H4 (cell line): ENCODE measurements at places on chromosomes 12 and 14. TPM values are rescaled to one million over a fixed set of nuclear protein-coding genes. Genes with fewer than 3 reads are reported as not detected.

GRCh38 chr14:26841920-26842741 is 244.3 kb upstream of the NOVA1 start:
- DNase-seq, result peak; percentile 94

- DNase-seq, result peak; percentile 72
Observed at GRCh38 chr12:52151837-52152783, 39.7 kb downstream of the KRT80 start.

DNA sequence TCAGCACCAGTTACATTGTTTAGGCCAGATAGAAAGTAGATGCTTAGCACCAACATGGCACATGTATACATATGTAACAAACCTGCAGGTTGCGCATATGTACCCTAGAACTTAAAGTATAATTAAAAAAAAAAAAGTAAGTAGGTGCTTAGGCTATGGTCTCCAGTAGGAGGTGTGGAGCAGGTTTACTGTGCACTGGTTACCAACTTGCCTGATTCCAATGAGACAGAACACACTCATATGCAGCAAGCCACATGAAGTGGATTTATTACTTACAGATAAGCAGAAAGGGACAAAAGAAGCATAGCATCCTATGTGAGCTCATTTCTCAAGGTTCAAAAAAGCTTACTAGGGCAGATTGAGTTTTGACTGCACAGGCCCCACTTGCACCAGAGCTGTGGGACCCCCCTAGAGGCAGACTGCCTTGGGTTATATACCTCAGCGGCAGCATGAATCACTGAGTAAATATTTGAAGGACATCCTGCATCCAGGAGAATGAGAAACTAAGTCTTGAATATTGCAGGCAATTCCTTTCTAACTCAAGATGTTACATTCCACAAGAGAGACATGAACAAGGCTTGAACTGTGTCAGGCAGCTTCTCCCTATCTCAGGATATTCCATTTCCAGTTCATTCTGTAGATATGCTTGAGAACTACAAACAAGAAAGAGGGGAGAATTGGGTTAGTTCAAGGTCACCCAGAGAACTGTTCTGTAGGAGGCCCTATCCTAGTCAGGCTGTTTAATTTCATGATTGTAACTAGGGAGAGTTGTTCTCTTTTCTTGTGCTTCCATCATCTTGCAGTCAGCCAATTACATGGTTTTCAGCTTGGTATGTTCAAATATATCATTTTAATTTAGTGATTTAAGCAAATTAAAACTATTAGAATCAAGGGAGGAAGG is 30.1 kb downstream of the LRFN5 start:
- no peak for DNase-seq

GRCh38 chr14:75597149-75597548 is 18.7 kb downstream of the FLVCR2 start:
- DNase-seq, result no peak

DNA sequence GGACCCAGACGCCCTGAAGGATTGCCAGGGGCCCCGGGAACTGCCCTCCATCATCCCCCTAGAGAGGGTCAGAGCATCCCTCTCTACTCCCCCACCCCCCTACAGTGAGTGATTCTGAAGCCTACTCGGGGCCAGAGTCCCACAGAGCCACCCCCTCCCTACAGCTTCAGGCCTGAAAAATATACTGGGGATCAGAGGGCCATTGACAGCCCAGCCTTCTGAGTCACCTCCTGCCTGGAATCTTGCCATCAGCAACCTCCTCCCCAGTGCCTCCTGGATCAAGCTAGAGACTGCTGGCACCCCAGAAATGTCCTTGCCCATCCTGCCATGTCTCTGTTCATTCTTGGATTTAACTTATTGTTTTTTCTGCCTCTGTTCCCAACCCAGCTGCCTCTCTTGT is 21.7 kb upstream of the MIA2 start:
- DNase-seq, result no peak

GRCh38 chr12:53968214-53969127 is 4.5 kb upstream of the HOXC11 start:
- no peak for DNase-seq

DNA sequence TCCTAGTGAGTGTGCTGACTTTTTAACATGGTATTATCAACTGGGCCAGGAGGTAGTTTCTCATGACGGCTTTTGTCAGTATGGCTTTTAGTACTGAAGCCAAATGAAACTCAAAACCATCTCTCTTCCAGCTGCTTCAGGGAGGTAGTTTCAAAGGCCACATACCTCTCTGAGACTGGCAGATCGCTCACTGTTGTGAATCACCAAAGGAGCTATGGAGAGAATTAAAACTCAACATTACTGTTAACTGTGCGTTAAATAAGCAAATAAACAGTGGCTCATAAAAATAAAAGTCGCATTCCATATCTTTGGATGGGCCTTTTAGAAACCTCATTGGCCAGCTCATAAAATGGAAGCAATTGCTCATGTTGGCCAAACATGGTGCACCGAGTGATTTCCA is 141.1 kb downstream of the HMGA2 start:
- DNase-seq, result peak; percentile 46

- no peak for DNase-seq
Observed at GRCh38 chr12:131249246-131250027, 295.7 kb downstream of the ADGRD1 start.

GRCh38 chr14:103185051-103186029 is 62.1 kb downstream of the TNFAIP2 start:
- no peak for DNase-seq

DNA sequence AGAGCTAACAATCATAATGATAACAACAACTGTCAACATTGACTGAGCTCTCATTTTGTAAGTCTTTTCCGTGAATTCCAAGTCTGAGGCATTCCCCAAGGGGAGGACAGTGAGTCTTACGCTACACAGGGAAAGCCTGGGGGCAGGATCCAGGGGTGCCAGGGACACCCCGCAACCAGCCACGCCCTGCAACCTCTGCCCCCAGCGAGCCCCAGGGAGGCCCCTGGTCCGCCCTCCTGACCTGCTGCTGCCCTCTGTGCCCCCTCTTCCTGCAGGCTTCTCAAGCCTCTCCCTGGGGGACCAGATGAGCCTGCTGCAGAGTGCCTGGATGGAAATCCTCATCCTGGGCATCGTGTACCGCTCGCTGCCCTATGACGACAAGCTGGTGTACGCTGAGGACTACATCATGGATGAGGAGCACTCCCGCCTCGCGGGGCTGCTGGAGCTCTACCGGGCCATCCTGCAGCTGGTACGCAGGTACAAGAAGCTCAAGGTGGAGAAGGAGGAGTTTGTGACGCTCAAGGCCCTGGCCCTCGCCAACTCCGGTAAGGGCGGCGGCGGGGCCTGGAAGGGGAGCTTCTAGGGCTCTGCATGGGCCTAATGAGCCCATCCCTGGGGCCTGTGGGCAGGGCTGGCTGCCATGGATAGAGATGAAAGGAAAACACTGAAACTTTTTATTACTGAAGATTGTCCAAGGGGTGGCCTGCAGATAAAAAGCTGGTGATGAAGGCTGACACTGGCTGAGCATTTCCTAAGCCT is 115.4 kb downstream of the ESRRB start:
- no peak for DNase-seq

DNA sequence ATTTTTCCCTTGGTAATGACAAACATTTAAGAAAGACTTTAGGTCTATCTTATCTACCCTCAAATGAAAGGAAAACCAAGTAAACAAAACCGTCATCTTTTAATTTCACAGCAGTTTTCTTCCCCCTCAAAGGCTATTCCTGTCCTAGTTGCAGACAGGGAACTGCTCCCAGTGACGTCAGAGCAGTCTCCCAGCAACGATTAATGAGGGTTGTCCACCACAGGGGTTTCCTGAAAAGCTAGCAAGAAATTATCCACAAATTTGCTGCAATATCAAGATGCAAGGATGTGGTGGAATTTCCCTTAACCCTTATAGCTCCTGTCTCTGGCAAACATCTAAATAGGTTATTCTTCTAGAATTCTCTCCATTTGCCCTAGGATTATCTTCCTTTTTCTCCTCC is 89.1 kb upstream of the STAC3 start:
- DNase-seq, result peak; percentile 50

GRCh38 chr12:124771462-124772288 is 92.0 kb downstream of the SCARB1 start:
- peak; percentile 59 for DNase-seq

DNA sequence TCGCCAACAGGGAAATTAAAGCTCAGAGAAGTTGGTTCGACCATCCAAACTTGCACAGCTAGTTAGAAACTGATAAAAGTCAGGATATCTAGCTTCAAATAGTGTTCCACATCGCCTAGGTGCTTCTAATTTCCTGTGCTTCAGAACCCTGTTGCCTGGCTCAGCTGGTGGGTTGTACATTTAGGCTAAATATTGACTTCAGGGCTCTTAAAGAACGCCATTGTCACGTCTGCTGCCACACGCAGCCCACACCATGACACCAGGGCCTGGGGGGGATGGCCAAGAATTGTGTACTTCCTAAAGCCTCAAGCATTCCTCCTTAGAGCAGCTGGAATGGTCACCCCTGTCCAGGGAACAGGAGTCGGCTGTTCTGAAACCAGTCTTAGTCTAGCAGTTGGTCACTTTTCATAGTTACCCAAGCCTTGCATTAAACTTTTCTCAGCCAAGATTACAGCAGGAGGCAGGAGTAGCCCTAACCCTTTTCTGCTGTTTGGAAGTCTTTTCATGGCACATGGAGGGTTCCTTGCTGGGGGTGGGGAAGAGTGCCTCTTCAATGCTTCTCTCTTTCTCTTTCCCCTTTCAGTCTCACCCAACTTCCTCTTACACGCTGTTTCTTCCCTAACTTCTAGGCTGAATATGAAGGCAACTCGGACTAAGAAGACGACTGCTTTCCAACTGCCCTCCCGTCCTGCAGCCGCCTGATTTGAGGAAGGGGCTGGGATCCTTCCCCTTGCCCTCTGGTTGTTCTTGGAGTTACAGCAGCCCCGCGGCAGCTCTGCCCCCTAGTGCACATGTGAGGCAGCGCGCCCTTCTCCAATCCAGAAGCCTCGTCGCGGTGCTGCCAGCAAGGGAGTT is 17.1 kb downstream of the FOS start:
- peak; percentile 56 for DNase-seq

GRCh38 chr12:42648061-42648460 is 58.5 kb upstream of the PRICKLE1 start:
- DNase-seq, result no peak

GRCh38 chr12:108304633-108305032 is 34.5 kb downstream of the CMKLR1 start:
- no peak for DNase-seq

DNA sequence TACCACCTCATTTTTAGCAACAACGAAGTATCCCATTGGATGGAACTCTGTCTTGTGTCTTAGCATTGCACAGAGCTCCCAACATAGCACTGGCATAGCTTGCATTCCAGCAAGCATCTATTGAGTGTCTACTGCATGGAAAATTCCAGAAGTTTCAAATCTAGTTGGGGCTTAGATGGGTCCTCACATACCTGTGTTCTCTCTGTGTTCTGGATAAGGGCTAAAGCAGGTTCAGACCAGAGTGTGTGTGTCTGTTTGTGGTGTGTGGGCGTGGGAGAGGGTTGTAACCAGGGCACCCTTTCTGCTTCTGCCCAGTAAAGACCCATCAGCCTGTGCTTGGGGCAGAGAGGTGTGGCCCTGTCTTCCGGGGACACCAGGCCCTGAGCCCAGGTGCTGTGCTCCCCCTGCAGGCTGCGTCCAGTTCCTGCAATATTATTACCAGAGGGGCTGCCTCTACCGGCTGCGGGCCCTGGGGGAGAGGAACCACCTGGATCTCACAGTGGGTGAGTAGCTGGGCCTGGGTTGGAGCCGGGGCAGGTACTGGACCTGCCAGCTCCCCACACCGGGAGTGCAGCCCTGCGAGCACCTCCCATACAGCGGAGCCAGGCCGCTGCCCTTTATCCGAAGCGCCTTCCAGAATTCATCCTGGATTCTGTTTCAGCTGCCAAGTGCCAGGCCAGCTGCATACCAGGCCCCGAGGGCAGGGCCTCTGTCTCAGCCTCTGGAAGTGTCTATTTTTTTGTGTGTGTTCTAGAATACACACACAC is 20.3 kb downstream of the RHOF start:
- DNase-seq, result peak; percentile 57

- DNase-seq, result no peak
Observed at GRCh38 chr12:3089588-3089987, 12.4 kb downstream of the TSPAN9 start.

GRCh38 chr14:75279763-75280290 is 1.2 kb downstream of the FOS start:
- DNase-seq, result no peak

- DNase-seq, result no peak
Observed at GRCh38 chr12:95546491-95546813, 4.8 kb downstream of the USP44 start.

SERPINA1 gene
- 0.99 and 3.2 TPM in 2 replicates for total RNA-seq

HNF1A gene
- total RNA-seq, result not detected in 2 replicates

NFATC4 gene
- total RNA-seq, result 7.1 and 9.5 TPM in 2 replicates

AMHR2 gene
- total RNA-seq, result not detected in 2 replicates

OR4E2 gene
- not detected in 2 replicates for total RNA-seq

CPNE8 gene
- total RNA-seq, result 0.48 and 0.62 TPM in 2 replicates

FGD4 gene
- 1.4 and 2.2 TPM in 2 replicates for total RNA-seq

DIO2 gene
- total RNA-seq, result 37.3 and 48.7 TPM in 2 replicates

CLEC4C gene
- not detected in 2 replicates for total RNA-seq

STXBP6 gene
- total RNA-seq, result 22.3 and 22.8 TPM in 2 replicates

PCED1B gene
- 1.1 TPM in 1 of 2 replicates, not detected in the other for total RNA-seq
